GM12864 (cell line): ENCODE measurements at places on chromosomes 7 and 10.

- no peak for DNase-seq
Measured at GRCh38 chr10:70832852-70833528, 17.2 kb downstream of the SGPL1 start.

DNA sequence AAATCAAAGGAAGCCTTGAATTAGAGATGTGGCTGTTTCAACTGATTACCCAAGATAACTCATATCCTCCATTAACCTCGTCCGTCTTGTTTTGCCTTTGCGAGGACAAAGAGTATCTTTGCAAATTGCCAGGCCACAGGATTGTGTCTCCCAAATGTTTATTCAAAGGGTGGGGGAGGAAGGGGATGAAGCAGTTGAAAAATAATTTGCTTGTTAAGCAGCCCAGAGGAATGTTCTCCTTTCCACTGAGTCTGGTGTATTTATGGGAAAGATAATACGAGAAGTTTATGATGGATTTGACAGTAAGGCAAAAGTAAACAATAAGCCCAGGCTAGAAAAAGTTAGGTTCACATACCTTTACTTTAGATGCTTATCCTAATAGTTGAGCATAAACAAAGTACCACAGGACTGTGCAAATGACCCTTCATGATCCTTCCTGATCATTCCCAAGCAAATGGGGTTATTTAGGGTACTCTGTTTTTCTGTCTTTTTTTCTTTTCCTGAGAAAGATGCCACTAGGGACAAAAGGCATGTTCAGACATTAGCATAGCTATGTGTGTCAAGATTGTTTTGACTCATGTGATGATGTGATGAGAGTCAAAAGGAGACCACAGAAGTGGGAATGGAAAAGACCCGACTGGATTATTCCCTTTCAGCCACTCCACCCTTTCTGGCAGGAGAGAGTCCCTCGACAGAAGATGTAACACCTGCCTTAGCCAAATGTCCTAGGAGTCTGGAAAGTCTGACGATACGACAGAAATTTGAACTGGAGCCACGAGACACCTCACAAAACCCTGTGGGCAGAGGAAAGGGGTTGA is 243.0 kb upstream of the GLI3 start:
- no peak for DNase-seq

DNA sequence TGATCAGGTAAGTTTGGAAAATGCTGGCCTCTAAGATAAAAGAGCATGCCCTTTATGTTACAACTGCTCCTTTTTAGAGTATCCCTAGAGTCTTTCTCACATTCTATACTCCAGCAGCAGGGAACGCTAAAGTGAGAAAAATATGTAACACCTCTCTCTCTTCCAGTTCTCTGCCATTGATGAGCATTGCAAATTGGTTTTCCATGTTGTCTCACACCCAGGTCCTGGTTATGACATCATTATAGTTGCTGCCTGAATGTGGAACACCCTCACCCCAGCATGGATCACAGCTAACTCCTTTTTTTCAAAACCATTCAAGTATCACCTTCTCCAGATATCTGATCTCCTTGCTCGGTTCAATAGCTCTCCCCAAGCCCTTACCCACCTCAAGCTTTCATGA is 84.4 kb downstream of the DGKI start:
- no peak for DNase-seq

GRCh38 chr7:131899271-131900030 is 343.0 kb upstream of the PODXL start:
- no peak for DNase-seq

DNA sequence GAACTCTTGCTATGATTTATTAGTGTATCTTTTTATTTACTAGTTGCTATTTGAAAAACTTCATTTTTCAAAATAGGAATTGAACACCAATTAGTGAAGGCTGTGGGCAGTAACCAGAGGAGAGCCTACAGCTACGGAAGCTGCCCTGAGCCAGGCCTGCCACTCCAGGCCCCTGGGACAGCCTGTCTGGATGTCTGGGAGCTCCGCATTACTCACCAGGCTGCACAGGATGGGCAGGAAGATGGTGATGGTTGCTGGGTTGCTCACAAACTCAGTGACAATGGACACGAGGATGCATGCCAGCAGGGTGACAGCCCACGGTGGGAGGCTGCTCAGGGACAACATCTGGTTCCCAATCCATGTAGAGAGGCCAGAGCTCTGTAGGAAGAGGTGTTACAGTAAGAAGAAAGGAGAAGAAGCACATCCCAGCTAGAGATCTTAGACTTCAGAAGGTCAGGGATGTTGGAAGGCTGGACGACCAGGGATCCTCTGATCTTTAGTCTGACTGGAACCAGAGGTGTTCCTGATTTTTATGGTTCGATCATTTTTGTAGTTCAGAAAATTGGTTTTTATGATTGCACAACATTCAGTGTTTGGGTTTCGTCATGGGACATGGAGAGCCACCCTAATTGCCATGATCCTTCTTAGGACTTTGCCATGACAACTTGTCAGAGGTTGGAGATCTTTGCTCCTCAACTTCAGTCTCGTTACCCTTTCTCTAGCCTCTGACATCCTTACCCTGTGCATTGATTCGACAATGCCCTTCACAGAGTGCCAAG is 23.2 kb downstream of the STMP1 start:
- DNase-seq, result no peak

- no peak for DNase-seq
Measured at GRCh38 chr10:1398626-1399410, 338.5 kb downstream of the ADARB2 start.

DNA sequence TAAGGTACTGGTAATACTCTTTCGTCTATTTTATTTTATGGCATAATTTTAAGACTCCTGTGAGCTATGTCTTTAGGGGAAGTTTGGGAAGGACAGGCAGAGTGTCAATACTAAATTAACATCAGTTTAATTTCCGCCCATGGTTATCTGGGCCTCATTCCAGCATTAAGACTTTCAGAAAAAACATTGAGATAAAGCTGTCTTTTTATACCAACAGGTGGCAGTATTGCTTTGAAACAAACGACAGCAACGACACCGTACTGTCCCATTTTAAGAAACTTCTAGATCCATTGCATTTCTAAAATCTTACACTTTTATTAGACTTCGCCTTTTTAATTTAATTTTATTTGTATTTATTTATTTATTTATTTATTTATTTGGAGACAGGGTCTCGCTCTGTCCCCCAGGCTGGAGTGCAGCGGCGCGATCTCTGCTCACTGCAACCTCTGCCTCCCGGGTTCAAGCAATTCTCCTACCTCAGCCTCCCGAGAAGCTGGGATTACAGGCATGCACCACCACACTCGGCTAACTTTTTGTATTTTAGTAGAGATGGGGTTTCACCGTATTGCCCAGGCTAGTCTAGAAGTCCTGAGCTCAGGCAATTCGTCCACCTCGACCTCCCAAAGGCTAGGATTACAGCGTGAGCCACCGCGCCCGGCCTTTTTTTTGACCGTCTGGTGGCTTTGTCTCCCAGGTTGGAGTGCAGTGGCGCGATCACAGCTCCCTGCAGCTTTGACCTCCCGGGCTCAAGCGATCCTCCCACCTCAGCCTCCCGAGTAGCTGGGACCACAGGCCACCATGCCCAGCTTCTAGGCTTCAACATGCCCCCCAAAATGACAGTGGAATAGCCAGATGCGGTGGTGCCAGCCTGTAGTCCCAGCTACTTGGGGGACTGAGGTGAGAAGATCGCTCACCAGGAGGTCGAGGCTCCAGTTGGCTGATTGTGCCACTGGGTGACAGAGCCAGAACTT is 78.7 kb upstream of the C1GALT1 start:
- peak; percentile 21 for DNase-seq

DNA sequence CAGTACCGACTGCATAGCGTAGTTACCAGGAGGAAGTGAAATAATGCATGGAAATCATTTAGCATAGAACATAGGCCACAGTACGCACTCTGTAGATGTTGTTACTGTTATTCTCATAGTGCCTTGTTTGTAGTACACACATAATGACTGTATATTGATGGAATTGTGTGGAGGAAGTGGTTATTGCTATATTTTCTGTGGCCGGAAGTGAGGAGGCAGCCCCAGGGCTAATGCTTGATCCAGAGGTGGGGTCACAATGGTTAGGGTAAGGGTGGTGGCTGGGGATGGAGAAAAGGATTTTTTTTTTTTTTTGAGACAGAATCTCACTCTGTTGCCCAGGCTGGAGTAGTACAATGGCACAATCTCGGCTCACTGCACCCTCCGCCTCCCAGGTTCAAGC is 4.5 kb upstream of the MGAM start:
- no peak for DNase-seq

DNA sequence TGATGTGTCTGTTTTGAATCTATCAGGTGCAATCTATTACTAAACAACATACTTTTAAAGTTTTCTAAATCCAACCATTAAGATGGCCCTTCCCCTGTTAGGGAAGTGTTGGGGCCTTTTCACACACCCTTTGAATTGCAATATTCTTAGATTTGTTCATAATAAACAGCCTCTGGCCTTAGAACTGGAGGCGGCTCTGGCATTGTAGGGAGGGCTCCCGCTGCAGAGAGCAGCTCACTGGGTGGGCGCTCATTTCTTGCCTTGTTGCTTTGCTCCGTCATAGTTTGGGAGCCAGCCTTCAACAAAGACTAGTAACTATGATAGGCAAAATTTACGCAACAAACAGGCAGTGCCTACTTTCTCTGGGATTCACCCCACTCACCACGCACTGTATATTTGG is 4.2 kb upstream of the HOXA10 start:
- DNase-seq, result no peak

- DNase-seq, result no peak
Measured at GRCh38 chr10:33666686-33667480, 332.4 kb upstream of the NRP1 start.

- DNase-seq, result no peak
Measured at GRCh38 chr10:100878291-100878910, 34.4 kb upstream of the SLF2 start.

DNA sequence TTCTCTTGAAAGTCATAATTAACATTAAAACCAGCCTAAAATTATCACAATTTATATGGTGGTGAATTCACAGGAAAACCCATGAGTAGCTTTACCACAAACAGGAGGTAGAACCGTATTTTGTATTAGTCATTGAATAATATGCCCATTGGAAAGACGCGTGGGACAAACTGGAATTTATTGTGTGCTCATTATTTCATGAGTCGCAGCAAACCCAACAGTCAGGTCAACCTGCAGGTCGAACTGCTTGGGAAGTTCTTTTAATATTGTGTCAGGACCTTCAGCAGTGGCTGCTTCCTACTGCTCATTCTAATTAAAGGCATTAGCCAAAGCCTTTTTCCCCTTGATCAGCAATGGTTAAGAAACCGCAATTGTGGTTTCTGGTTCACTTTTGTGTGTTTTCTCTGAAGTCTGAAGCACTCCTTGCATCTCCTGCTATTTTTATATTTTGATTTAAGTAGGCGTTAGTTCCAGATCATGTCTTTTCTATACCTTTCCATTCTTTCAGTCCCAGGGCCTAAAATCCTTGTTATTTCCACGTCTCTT is 100.1 kb downstream of the RAB11FIP2 start:
- DNase-seq, result no peak

GRCh38 chr10:15295537-15296325 is 75.4 kb downstream of the FAM171A1 start:
- no peak for DNase-seq

- DNase-seq, result no peak
Measured at GRCh38 chr7:137020351-137020750, 151.9 kb downstream of the CHRM2 start.

DNA sequence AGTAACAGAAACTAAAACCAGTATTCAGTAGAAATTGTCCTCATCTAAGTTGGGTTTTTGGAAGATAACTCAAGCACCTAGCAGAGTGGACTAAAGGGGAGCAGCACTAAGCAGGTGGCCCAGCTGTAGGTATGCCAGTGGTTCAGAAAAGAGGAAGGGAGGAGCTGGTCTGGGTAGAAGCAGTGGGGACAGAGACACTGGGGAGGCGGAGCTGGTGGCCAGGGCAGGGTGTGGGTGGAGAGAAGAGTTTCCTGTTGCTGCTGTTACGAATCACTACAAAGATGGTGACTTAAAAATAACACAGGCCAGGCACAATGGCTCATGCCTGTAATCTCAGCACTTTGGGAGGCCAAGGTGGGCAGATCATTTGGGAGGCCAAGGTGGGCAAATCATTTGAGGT is 136.2 kb downstream of the WDR11 start:
- DNase-seq, result peak; percentile 13

DNA sequence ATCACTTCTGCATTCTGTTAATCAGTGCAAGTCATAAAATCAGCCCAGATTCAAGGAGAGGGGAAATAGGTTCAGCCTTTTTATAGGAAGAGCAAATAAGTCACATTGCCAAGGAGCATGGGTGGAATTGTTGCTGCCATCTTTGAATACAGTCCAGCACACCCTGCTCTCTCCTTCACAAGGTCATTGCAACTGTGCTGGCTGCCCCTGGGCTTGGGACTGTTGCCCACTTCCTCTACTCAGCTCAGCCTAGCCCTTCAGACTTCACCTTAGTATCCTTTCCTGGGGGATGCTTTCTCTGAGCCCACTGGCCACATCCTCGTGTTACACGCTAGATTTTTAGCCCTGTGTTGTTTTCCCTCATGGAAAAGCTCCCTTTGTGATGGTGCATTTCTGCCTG is 527.7 kb downstream of the GALNT17 start:
- no peak for DNase-seq

GRCh38 chr7:66504131-66504530 is 124.5 kb upstream of the KCTD7 start:
- no peak for DNase-seq

GRCh38 chr7:149720372-149721083 is 52.9 kb downstream of the ZNF467 start:
- DNase-seq, result no peak

GRCh38 chr10:114911052-114911711 is 26.8 kb upstream of the TRUB1 start:
- DNase-seq, result peak; percentile 22

DNA sequence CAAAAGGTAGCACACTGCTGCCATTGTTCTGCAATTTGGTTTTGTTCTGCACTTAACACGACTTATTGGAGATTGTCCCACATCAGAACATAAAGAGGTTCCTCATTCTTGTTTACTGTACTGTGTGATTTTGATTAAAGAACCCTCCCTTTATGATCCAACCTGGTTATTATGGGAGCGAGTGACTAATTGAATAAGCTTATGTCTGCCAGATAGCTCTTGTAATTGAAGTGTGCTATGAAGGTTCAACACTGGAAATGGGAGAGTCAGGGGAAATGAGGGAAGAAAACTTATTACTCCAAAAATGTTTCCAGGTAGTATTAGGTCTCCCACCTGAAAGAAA is 33.9 kb downstream of the CASP7 start:
- no peak for DNase-seq

DNA sequence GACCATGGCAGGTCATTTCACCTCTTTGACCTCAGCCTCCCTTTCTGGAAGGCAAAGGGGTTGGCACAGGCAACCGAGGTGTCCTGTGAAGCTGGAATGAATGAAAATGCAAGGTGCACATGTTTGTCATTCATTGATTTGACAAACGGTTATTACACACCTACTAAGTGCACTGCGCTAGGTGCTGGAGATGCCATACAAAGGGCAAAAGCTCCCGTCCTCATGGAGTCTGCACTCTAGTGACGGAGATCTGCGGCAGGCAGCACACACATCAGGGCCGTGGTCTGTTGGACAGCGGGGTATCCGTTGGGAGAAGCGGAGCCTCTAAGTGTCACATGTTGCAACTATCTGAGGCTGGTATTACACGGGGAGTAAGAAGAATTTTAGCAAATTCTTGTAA is 44.2 kb downstream of the PRF1 start:
- DNase-seq, result no peak

- no peak for DNase-seq
Measured at GRCh38 chr7:37817996-37818720, 30.2 kb upstream of the NME8 start.
